Stimulated activated CD4-positive, alpha-beta T cell treated with anti-CD3 and anti-CD28 coated beads, Interleukin-4, amount 100 ng/mL, for 4 hours (primary cell): ENCODE measurements at places on chromosomes 16 and 17.

DNA sequence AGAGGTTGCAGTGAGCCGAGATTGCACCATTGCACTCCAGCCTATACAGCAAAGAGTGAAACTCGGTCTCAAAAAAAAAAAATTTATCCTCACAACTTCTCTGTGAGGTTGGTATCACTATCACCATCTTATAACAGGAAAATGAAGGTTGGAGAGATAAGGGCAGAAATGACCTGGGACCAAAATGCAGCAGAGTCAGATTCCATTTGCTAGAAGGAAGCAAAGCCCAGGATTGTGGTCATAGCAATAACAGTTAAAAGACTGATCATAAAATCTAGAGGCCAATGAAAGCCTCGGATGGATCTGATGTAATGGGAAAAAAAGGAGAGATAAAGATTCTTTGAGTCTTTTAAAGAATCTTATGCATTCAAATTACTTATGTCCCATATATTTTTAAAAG lies 69.6 kb upstream of the TEKT1 start:
- no peak for DNase-seq

- no peak for DNase-seq
Observed at GRCh38 chr16:35746281-35746962, 2287.0 kb downstream of the TP53TG3F start.

DNA sequence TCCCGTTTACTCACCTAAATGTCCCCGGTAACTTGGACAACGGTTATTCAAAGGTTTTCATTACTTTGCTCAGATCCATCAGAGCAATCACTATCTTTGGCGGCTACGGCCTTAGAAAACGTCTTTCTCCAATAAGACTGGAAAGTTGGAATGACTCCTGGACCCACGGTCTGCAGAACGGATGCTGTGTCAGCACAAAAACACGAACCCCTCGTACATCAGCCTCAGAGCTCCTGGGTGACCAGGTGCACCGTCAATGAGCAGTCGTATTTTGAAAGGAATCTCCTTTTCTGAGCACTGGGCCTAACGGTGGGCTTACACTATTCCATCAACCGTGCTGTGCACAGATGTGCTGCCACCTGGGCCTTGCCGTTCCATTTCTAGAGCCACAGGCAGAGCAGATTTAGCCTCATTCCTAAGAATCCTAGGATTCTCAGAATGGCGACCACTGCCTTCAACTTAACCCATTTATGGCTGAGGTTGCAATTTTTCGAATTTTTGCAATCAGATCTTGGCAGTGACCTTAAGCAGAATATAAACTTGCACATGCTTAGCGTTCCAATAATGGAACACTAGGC lies 110.8 kb upstream of the ZNF750 start:
- DNase-seq = no peak

DNA sequence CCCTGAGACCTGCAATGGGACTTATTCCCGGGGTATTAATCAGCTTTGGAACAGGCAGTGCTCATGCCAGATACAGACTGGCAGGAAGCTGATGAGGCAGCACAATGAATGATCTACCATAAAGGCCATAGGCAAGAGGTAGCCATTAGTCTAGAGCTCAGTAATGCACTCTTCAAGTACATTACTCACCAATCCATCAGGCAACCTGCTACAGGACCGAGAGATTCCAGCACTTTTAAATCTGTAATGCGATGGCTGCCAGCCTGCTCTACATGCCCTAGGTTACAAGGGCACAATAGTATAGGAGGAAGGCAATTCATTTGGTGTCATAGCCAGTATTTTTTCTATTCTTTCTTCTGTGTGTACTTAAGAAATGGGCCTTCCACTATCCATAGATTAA lies 217.8 kb upstream of the PMFBP1 start:
- no peak for DNase-seq

- no peak for DNase-seq
Observed at GRCh38 chr17:81483085-81483861, 29.3 kb downstream of the ACTG1 start.

GRCh38 chr17:1289695-1290094 lies 10.2 kb downstream of the TRARG1 start:
- no peak for DNase-seq

- DNase-seq = no peak
Observed at GRCh38 chr17:5181509-5182305, 10.0 kb downstream of the ZNF594 start.

DNA sequence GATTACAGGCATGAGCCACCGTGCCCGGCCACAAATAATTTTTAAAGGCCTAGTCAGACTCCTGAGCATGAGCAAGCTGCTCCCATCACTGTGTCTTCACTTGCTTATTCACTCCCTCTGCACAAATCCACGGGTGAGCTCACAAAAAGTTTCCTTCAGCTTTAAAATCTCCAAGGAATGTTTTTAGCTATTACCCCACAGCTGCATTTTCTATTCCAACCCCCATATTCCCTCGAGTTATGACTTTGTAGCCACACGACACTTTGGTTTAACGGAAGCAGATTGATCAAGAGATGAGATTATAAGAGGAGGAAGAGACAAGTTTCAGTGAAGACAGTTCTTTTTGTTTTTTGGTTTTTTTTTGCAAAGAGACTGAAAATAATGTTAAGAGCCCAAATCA lies 49.1 kb upstream of the SLC25A19 start:
- no peak for DNase-seq

DNA sequence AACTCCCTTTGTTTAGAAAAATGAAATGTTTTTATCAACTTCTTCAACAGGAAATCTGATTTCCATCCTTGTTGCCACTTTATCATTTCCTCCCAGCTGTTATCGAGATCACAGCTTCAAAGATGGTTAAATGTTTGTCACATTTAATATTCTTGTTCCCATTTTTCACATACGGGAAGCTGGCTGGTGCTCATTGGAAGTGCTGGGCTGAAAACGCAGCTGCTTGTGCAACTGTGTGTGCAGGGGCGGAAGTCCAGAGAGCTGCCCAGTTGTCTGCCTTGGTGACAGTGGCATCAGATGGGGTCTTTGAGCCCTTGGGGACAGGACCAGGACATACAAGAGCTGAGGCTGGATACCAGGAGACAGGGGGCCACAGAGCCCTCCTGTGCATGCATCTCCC lies 549.2 kb upstream of the CDH11 start:
- DNase-seq = no peak

DNA sequence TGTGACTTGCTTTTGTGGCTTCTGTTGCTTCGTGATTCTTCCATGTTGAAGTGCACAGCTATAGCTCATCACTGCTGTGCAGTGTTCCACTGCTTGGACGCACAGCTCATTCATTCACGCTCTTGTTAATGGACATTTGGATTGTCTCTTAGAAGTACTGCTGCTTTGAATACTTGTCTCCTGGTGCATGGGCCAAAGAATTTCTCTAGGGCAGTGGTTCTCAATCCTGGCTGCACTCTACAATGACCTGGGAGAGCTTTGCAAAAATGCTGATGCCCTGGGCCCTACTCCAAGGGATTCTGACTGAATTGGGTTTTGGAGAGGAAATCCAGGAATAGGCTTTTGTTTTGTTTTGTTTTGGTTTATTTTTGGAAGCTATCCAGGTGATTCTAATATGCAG lies 20.0 kb downstream of the CCL17 start:
- DNase-seq = no peak

- DNase-seq = peak; percentile 61
Observed at GRCh38 chr17:16491703-16492612, at the start of gene LRRC75A. TSS of gene LRRC75A (minus strand) at chr17:16492193. CDS start at chr17:16491990, 203 bp downstream.

DNA sequence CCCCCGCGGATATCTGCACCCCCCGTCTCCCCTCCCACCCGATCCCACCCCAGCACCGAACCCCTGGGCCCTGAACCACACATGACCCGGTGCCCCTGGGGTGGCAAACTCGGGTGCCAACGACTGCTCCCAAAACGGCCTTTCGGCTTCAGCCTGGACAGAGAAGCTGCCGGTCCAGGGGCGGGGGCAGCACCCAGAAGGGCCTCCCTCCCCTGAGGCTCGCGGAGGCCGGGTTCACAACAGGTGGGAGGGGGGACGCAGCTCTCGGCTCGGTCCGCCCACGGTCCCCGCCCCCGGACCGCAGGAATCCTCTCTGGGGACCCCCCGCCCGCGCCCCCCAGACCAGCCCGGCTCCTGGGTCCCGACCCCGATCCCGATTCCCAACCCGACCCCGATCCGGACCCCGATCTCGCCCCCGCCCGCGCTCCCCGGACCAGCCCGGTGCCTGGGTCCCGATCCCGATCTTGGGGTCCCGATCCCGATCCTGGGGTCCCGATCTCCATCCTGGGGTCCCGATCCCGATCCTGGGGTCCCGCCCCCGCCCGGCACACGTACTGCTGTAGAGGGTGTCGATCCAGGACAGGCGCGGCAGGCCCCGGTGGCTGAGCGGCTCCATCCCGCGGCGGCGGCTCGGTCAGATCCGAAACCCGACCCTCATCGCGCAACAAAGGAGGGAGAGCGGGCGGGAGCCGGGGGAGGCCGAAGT lies 516 bp downstream of the ABR start:
- peak; percentile 28 for DNase-seq

DNA sequence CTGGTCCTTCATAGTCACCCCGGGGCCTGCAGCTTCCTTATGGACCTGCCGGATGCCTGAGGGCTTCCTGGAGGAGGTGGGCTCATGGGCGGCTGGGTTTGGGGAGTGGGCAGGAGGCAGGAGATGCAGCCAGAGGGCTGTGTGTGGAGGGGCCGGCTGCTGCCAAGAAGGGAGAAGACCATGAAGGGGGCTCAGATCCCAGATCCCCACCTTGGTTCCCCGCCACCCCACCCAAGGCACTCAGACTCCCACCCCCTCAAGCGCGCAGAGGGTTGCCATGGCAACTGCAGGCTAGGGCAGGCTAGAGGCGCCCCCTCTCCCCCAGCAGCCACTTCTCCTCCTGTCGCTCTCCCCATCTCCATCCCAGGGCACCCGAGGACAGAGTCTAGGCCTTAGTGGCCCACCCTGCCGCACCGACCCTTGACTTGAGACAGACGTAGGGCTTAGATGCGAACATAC lies 104.5 kb downstream of the CRLF3 start:
- DNase-seq = no peak

GRCh38 chr16:56823081-56823733 lies 41.8 kb upstream of the SLC12A3 start:
- DNase-seq = no peak

GRCh38 chr16:82229800-82230619 lies 60.0 kb upstream of the MPHOSPH6 start:
- DNase-seq = peak; percentile 35

DNA sequence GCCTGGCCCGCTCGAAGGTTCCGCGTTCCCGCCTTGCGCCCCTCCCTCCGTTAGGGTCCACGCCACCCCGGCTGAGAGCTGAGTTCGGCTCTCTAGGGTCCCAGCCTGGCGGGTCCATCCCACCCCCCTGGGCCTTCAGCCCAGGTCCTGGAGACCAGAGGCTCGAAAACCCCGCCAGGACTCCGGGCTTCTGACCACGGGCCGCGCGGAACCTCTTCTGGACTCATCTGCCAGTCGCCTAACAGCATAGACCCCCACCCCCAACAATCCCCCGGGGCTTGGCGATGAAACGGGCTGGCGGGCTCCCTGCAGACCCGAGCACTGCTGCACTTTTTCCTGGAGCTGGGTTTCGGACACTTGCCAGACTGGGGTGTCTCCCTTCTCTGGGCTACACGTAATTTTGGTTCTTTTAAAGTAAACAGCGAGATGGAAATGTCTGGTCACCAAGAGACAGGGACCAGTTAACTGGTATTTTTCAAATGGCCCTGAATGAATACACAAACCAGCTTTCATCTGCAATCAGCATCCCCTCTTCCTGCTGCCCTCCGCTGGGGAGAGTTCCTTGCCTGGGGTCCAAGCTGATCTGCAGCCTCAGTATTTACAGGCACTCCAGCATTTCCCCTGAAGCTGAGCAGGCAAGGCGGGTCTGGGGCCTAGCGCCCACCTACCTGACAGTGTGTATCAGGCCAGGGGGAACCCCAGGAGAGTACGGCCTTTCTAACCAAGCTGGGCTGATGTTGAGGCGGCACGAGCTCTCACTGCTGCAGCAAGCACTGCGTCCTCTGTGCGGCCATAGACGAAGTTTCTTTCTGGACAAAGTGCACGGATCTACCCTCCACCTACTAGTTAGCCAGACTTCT lies 639 bp upstream of the TRIM65 start:
- DNase-seq = no peak

DNA sequence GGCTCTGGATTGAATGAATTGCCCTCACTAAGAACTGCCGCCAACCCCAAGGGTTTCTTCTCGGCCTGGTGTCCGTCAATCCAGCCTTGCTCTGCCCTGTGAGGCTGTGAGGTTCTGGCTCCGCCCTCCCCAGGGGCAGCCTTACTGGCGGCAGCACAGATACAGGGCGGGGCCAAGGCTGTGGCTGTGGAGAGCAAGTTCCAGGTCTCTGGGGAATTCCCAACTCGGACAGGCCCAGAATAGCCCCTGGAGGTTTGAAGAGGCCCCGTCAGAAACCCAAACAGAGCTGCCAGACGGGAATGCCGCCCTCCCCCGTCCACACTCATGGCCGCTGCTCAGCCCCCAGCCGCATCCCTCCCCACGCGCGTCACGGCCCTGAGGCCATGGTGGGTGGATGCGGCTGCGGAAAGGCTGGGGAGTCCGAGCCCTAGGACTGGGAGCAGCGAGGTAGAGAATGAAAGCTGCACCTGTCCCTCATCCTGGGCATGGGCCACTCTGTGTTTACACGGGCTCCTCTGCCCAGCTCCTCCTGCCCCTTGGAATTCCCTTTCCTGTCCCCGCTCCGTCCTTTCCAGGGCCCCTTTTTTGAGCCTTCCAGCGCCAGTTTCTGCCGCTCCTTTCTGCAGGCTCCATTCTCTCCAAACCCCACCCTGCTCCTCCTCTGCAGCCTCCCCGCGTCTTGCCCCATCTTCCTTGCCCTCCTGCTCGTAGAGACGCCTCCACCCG lies 660 bp upstream of the PRRT2 start:
- DNase-seq = peak; percentile 71

DNA sequence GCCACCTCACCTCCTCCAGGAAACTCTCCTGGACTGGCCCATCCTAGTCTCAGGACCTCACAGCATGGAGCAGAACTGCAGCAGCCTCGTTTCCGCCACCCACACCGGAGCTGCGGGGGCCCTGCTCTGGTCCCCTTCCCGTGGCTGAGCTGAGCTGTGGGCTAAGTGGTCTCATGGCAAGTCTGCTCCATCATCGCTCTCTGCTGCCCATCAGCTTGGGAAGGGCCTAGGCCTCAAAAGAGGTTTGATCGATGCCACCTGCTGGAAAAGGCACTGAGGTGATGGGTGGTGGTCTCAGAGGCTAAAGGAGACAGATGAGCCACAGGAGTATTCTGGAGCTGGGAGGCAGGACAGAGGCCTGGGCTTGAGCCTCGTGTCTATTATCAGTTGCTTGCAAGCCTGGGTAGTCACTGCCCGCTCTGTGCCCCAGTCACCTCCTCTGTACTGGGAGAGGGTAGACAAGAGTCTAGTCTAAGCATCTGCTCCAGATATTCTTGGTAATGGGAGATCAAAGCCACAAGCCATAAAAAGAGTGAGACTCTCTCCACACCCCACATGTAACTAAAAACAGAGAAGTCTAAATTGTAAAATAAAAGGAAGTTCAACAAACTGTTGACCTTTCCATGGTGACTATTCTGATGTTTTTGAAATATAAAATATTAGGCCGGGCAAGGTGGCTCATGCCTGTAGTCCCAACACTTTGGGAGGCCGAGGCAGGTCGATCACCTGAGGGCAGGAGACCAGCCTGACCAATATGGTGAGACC lies 1.6 kb downstream of the ITGAE start:
- no peak for DNase-seq

GRCh38 chr17:17706140-17707060 lies 25.1 kb downstream of the RAI1 start:
- no peak for DNase-seq

- no peak for DNase-seq
Observed at GRCh38 chr16:79003026-79003609, 597.4 kb downstream of the MAF start.
